Right cardiac atrium (tissue), 5 donors: ENCODE measurements at places on chromosomes 2 and 18. TPM values are rescaled to one million over a fixed set of nuclear protein-coding genes. Genes with fewer than 3 reads are reported as not detected.

LYPD6B gene
- not detected for polyA plus RNA-seq

CERKL gene
- not detected for polyA plus RNA-seq

GALNT5 gene
- polyA plus RNA-seq: 0.34 TPM

- DNase-seq: no peak
Measured at GRCh38 chr2:220552790-220553535, 925.5 kb downstream of the SLC4A3 start.

DNA sequence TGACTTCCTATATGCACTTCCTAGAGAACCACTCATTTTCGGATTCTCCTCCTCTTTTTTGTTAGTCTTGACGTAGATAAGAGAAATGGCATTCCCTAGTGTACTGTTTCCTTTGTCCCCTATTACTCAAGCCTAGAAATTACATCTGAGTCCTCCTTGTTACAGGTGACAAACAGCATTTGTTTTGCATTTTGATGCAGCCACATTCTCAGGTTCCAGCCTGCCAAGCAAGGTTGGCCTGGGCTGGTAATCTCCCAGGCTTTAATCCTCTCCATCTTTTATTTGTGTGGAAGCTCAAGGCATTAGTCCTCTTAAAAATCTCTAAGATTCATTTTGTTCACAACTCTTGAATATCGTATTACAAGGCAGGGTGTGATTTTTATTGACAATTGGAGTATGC, 318.0 kb upstream of the NRP2 start:
- DNase-seq: no peak

ALPG gene
- polyA plus RNA-seq: not detected

DYNAP gene
- polyA plus RNA-seq: not detected

SERPINB10 gene
- not detected for polyA plus RNA-seq

TFCP2L1 gene
- polyA plus RNA-seq: 0.38 TPM

HOXD8 gene
- polyA plus RNA-seq: 0.63 TPM

MOGAT1 gene
- polyA plus RNA-seq: 0.16 TPM

DNA sequence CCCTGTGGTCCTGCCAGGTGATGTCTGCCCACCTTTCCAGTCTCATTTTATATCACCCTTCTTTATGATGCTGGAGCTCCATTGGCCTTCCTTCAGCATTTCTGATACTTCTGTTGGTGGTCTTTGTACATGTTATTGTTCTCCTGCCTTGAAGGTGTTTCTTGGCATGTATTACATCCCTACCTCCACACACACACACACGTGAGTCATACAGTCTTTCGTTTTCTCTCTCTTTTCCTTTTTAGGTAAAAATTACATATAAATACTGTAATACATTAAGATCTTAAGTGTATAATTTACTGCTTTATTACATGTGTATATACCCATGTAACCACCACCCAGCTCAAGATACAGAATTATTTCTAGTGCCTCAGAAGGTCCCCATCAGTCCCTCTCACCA, 10.2 kb upstream of the ADGRF3 start:
- DNase-seq: no peak

GALNT14 gene
- 0.25 TPM for polyA plus RNA-seq

QPCT gene
- 3.1 TPM for polyA plus RNA-seq

PROC gene
- 0.18 TPM for polyA plus RNA-seq

- DNase-seq: no peak
Measured at GRCh38 chr2:148922062-148922461, 47.0 kb downstream of the KIF5C start.

LHCGR gene
- 0.07 TPM for polyA plus RNA-seq
